ENCODE measurements at places on chromosomes 1 and 21.

DNA sequence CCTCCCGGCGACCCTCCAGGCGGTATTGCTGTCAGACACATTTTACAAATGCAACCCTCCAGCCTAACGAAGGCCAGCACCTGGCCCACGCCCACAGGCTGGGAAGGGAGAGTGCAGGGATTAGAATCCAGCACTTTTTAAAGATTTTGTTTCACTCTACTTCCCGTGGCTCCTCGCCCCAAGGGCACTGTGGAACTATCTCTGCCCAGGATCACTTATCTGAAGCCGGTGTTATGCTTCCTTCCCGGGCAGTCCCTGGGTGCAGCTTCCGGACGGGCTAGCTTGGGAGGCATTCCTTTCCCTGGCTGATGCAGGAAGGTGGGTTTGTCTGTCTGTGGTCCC, 35.8 kb downstream of the CCN1 start:
- peak; percentile 66 for DNase-seq

DNA sequence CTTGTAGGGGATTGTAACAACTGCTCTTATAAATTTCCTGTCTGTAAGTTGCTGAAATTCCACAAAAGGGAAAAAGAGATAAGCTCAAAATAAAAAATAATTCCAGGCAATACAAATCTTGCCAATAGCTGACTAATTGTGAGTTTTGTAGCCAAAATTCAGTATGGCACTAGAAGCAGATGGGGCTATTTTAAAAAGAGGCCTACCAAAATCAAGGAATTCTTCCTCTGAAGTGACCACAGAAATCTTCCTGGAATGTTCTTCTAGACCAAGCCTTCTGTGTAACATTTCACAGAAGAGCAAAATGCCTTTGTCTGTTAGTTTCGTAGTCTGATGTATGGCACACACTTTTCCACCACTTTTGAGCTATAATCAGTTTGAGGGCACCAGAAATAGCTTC, 127.6 kb downstream of the CYYR1 start:
- DNase-seq, result no peak

GRCh38 chr1:11045428-11046269, 1.4 kb downstream of the MASP2 start:
- DNase-seq, result peak; percentile 76

GRCh38 chr1:210815641-210816550, 318.1 kb downstream of the KCNH1 start:
- no peak for DNase-seq

DNA sequence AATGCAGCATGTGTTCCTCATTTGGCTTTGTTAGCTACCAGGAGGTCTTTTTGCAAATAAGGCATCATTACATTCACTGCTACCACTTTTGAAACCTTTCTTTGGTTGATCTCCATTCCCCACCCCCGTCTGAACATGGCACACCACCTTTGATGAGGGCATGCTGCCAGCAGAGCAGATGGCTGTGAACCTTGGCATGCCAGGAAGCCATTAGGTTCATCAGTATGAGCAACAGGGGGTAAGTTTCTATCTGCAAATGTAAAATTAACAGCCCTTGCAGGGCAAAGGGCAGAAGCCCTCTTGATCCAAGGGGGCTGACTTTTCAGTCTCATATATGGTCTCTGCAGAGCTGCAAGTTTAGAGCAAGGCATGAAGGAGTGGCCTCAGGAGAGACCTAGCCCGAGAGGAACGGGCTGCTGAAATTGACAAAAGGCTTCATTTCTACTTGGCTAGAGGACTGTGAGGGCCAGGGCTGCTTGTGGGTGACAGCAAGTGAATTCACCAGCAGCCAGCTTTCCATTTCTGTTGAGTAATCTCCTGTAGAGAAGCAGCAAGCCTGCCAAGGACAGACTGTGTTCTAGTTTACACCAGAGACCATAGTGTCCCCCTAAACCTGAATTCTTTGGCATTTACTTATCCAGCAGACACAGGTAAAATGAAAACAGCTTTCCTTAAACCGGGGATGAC, 127.9 kb downstream of the ZNF326 start:
- DNase-seq, result no peak

GRCh38 chr1:100530880-100531487, 7.0 kb upstream of the GPR88 start:
- DNase-seq, result no peak

DNA sequence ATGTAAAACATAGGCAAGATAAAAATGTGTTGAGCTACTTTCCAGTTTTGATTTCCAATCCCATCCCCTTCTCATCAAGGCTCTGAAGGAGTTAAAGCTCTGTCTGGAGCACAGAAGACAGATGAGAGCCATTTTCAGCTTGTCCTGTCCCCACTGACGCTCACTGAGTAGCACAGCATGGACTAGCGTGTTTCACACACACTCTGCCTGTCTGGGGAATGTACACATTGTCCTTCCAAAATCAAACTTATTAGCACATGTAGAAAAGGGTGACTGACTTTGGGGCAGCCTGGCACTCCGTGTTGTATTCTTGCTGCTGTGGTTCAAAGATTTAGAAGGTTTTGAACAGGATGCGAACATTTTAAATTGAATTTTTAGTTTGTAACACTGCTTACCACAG, 139.2 kb downstream of the NEK7 start:
- no peak for DNase-seq

- DNase-seq, result peak; percentile 74
Observed at GRCh38 chr1:8077120-8077573, 51.0 kb upstream of the ERRFI1 start.

DNA sequence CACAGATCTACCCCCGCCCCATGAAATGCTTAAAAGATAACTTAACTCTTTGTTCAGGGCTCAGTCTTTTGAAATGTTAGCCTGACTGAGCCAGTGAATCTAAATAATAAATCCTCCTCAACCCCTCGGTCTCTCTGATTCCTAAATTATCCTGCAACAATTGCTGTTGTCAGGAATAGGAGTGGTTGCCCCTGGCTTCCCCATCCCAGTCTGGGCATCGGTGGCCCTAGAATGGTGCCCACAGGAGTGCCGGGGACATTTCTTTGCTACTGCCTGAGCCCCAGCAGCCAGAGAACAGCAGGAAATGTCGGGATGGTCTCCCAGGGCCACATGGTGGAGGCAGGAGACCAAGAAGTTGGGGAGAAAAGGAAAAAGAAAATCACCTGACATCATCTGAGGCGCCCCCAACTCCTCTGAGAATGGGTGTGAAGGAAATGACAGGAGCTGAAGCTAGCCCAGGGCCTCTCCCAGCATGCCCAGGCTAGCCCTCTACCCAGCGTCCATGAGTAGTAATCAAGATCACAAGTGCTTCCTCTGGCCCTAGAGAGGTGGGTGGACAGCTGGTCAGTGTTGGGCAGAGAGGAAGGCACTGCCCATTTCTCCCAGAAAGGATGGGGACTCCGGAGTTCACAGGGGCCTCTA, 1.6 kb downstream of the PADI4 start:
- DNase-seq, result no peak

GRCh38 chr1:216936779-216937178, 213.6 kb upstream of the ESRRG start:
- no peak for DNase-seq

Measured in ELF-1 (cell line).